ENCODE measurements at places on chromosomes 13 and 19.
A peak's percentile ranks its signal among the peaks of the same experiment; 100 is the strongest.

GRCh38 chr13:47426126-47426849 lies 529.4 kb upstream of the HTR2A start:
- no peak for DNase-seq

DNA sequence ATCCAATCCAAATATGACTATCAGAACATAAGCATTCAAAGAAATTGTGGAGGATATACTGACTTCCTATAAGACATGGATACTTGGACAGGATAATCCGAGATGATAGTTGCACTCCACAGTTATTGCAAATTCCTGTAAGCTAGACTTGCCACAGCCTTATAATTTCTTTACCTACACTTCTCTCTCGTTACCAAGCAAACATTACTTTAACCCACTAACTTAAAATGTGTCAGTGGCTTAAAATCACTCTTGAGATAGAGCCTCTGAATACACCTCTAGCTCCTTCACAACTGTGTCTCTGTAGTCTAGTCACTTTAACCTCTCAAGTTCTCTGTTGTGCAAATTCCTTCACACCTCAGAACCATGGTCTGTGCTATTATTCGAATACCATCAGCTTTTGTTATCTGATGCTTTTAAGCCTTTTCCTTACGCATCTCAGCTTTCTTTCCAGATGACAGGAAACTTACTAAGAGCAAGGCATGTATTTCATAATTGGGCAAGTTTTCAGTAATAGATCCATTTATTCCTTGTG lies 474.9 kb upstream of the MIR17HG start:
- DNase-seq = no peak

DNA sequence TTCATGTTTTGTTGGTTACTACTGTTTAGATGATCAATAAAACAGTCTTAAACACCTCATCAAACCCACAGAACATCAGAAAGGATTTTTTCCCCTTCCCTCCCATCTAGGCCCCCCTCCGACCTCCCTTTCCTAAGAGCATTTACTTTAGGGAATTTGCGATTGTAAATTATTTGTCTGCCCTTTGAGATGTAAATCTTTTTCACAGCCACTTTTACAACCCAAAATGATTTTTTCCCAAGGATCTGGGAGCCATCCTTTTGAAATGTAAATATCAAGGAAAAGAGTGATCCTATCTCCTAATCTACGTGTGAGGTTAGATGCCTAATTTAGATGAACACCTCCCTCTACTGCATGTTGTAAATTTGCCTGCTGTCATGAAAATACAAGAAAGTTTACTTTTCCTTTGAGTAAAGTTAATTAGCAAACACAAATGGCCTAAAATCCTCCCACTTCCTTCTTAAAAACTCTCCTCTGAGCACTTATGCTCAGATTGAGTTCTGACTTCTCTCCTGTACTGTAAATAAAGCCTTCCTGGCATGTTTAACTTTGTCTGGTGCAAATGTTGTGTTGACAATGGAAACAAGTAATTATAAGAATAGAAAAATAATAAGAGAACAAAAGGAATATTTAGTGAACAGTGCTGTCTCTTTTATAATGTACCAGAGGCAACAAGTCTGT lies 1646.9 kb upstream of the SPRY2 start:
- DNase-seq = no peak

GRCh38 chr13:51286135-51287002 lies 53.1 kb upstream of the SERPINE3 start:
- DNase-seq = peak; percentile 7

DNA sequence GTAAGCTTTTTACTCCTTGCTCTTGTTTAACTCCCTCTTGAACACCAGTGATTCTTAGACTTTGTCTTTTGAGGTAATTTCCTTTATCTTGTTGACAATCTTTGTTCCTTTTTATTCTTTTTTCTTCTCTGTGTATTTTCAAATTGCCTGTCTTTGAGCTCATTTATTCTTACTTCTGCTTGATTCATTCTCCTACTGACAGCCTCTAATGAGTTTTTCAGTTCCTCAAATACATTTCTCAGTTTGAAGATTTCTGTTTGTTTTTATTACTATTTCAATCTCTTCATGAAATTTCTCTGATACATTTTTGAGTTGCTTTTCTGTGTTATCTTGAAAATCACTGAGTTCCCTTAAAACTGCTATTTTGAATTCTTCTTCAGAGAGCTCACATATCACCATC lies 154.1 kb downstream of the ATP8A2 start:
- DNase-seq = no peak

GRCh38 chr13:31545616-31546015 lies 193.7 kb upstream of the RXFP2 start:
- no peak for DNase-seq

GRCh38 chr13:34376483-34376882 lies 558.5 kb downstream of the RFC3 start:
- DNase-seq = no peak

GRCh38 chr13:27921421-27921960 lies 1.7 kb downstream of the PDX1 start:
- DNase-seq = no peak

All from GM12878 (cell line).